Esophagus muscularis mucosa (tissue), 4 donors: ENCODE measurements at places on chromosomes 12 and 14. TPM values are rescaled to one million over a fixed set of nuclear protein-coding genes. Genes with fewer than 3 reads are reported as not detected.

The EFS gene
- 10.1 TPM for total RNA-seq

The RAB21 gene
- total RNA-seq, result 30.5 TPM

The ARPC3 gene
- 258 TPM for total RNA-seq

The PCED1B gene
- total RNA-seq, result 0.99 TPM

The UBC gene
- total RNA-seq, result 1,710 TPM
